ENCODE measurements at places on chromosomes 3 and 15.

GRCh38 chr3:40404591-40405198 is 17.7 kb downstream of the ENTPD3 start:
- no peaks in the 10 kb centered on the region for H3K4me1 ChIP-seq
- H3K4me3 ChIP-seq = no peak overlapping the region
- DNase-seq = no peak
- no peaks in the 10 kb centered on the region for H3K36me3 ChIP-seq
- no peaks in the 10 kb centered on the region for H3K27me3 ChIP-seq

- H3K27ac ChIP-seq = no peak overlapping the region
- no peaks in the 10 kb centered on the region for H3K4me1 ChIP-seq
Observed at GRCh38 chr3:103127737-103128136, 692.9 kb downstream of the ZPLD1 start.

DNA sequence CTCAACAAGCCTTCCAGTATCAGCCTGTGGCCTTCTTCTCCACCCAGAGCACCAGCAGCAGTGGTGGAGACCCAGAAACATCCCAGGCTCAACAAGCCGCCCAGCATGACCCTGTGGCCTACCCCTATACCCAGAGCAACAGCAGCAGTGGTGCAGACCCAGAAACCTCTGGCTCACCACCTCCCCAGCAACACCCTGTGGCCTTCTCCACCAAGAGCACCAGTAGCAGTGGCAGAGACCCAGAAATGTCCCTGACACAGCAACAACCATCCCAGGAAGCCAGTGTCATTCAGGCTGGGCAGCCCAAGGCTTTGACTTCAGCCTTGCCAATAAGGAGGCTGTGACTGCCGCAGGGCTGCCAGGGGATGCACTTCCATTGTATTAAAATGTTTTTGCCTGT is 16.3 kb upstream of the EMC3 start:
- H3K4me1 ChIP-seq = no peaks in the 10 kb centered on the region
- H3K36me3 ChIP-seq = no peaks in the 10 kb centered on the region
- no peak overlapping the region for H3K27ac ChIP-seq
- DNase-seq = no peak
- H3K4me3 ChIP-seq = no peak overlapping the region

DNA sequence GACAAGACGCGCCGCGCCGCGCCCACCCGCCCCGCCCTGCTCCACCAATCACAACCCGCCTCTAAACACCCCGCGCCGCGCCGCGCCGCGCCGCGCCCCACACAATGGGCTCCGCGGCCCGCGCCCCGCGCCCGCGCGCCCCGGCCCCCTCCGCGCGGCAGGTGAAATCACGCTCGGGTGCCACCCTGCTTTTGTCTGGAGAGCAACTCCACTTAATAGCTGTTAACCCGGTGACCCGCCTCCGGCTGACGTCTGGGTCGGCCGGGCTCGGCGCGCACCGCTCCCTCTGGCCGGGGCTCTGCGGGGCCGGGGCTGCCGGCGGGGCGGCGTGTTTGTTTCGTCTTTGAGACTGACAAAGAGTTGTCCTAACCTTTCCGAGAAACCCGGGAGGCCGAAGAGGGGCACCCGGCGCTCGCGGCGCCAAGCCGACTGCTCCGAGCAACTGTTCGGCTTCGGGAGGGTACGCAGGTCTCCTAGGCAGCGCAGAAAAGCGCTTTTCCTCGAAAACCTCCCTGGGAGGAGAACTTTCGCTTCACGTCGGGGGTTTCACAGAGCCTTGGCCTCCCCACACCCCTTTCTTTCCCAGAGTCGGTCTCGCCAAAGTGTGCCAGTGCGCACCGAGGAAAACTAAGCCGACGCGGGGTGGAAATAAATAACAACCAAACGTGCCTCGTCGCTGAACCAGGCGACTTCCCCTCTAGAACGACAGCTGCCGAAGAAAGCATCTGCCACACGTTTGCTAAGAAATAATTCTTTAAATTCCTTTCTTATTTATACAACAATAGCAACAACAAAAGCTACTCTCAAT is 518.4 kb downstream of the FOXP1 start:
- no peaks in the 10 kb centered on the region for H3K36me3 ChIP-seq
- H3K4me3 ChIP-seq = peak overlapping the region; percentile 84
- H3K4me1 ChIP-seq = peaks cover 60% of the 10 kb centered on the region
- H3K27ac ChIP-seq = peak overlapping the region; percentile 94

DNA sequence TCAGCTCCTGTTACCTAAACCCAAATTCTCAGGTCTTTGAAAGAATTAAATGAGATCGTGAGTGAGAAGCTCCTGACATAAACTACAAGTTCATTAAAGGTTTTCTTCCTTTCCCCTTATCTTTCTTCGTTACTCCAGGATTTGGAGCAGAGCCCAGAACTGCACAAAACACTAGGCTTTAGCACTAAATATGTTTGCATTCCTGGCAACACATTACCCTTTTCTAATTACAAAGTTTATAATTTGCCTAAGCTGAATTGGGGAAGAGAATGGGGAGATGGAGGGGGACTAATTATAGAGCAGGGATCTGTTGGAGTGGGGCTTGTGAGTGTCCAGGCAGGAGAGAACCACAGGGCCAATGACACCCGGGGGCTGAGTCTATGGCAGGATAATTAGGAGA is 109.7 kb downstream of the SV2B start:
- H3K36me3 ChIP-seq = no peaks in the 10 kb centered on the region
- H3K4me1 ChIP-seq = no peaks in the 10 kb centered on the region
- no peak overlapping the region for H3K4me3 ChIP-seq
- no peak for DNase-seq
- no peak overlapping the region for H3K27ac ChIP-seq

- peaks cover 49% of the 10 kb centered on the region for H3K36me3 ChIP-seq
- DNase-seq = no peak
- H3K4me1 ChIP-seq = no peaks in the 10 kb centered on the region
- no peak overlapping the region for H3K4me3 ChIP-seq
Observed at GRCh38 chr3:66378256-66378655, 122.6 kb downstream of the LRIG1 start.

GRCh38 chr3:94217406-94217805 is 154.5 kb downstream of the NSUN3 start:
- no peaks in the 10 kb centered on the region for H3K27me3 ChIP-seq
- H3K4me3 ChIP-seq = no peak overlapping the region
- no peaks in the 10 kb centered on the region for H3K36me3 ChIP-seq
- DNase-seq = no peak
- H3K4me1 ChIP-seq = no peaks in the 10 kb centered on the region

DNA sequence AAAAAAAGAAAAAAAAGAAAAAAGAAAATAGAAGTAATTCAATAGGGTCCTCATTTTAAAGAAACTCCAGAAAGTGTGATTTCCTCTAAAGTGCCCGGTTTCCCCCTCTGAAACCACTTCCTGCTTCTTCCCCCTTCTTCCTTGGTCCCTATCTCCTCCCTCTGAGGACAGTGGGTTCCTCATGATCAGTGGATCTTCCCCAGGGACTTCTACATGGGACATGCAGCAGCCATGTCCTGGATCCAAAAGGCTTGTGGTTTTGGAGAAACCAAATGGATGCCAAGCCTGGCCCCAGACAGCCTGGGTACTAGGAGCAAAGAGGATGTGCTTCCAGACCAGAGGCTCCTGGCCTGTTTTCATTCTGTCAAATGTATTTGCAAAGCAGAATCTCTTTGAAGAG is 26.6 kb upstream of the SMAD6 start:
- no peaks in the 10 kb centered on the region for H3K27me3 ChIP-seq
- no peaks in the 10 kb centered on the region for H3K36me3 ChIP-seq
- H3K4me3 ChIP-seq = no peak overlapping the region
- no peak overlapping the region for H3K27ac ChIP-seq
- no peak for DNase-seq

GRCh38 chr3:72722930-72723726 is 125.1 kb downstream of the SHQ1 start:
- no peak for DNase-seq
- H3K4me1 ChIP-seq = peaks cover 8% of the 10 kb centered on the region
- peak overlapping the region; percentile 54 for H3K27ac ChIP-seq
- no peaks in the 10 kb centered on the region for H3K27me3 ChIP-seq
- H3K4me3 ChIP-seq = no peak overlapping the region
- no peaks in the 10 kb centered on the region for H3K36me3 ChIP-seq

GRCh38 chr3:27861046-27862036 is 139.2 kb upstream of the EOMES start:
- no peak overlapping the region for H3K4me3 ChIP-seq
- H3K27me3 ChIP-seq = no peaks in the 10 kb centered on the region
- H3K36me3 ChIP-seq = no peaks in the 10 kb centered on the region
- no peak overlapping the region for H3K27ac ChIP-seq
- no peaks in the 10 kb centered on the region for H3K4me1 ChIP-seq

- H3K27ac ChIP-seq = no peak overlapping the region
- H3K36me3 ChIP-seq = peaks cover 12% of the 10 kb centered on the region
Observed at GRCh38 chr3:58502872-58503271, 11.0 kb downstream of the KCTD6 start.

- H3K27me3 ChIP-seq = no peaks in the 10 kb centered on the region
- peaks cover 20% of the 10 kb centered on the region for H3K4me1 ChIP-seq
- no peaks in the 10 kb centered on the region for H3K36me3 ChIP-seq
- no peak for DNase-seq
Observed at GRCh38 chr3:177713928-177714900, 516.9 kb upstream of the TBL1XR1 start.

DNA sequence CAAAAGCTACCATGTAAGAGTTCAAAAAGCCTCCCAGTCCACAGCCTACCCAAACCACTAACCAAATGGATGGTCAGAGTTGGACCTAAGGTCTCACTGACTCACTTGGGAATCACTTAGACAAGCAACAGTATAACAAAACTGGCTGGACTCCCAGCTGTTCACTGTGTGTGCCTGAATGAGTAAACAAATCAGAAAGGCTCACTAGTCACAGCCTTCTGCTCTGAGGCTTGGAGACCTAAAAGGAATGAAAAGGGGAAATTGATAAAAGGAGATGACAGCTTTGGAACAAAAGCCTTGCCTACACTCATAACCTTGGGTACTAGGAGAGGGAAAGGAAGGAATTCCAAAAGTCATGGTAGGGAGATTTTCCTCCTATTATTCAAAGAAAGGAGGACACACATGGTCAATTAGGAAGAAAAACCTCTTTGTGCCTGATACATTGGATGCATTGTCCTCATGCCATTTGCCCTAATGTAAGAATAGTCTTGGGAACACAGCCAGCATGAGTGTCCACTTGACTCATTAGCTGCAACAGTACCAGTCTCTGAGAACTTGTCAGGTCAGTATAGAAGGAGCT is 92.3 kb downstream of the FRMD5 start:
- H3K4me3 ChIP-seq = no peak overlapping the region
- DNase-seq = no peak
- H3K27me3 ChIP-seq = no peaks in the 10 kb centered on the region
- no peak overlapping the region for H3K27ac ChIP-seq

DNA sequence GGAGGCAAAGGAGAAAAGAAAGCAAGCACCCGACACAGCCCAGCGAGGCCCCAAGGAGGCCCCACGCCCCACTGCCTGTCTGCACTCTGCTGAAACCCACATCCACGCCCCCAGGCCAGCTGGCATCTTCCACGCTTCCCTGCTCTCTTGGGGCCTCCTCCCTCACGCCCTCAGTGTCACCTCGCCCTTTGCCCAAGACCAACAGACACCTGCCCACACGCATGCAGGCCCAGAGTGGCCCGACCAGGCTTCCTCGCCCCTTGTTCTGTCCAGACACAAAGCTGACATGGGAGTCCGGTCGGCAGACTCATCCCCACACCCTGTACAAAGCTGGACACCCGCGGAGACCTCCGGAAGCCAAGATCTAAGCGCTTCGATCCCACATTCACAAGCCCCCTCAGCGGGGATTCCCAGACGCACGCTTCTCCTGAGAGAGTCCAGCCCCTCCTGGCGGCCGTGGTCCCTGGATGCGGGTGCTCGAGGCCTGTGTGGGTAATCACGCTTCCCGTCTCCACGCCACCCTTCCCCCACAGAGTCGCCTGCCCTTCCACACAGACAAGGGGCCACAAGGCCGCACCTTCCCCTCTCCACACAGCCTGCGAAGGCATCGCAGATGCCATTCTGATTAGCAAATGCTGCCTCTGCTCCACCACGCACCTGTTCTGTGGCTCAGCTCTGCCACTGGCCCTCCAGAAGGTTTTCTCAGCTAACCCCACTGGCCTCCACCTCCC is 176.6 kb downstream of the XXYLT1 start:
- no peak overlapping the region for H3K4me3 ChIP-seq
- no peaks in the 10 kb centered on the region for H3K4me1 ChIP-seq
- no peaks in the 10 kb centered on the region for H3K36me3 ChIP-seq

DNA sequence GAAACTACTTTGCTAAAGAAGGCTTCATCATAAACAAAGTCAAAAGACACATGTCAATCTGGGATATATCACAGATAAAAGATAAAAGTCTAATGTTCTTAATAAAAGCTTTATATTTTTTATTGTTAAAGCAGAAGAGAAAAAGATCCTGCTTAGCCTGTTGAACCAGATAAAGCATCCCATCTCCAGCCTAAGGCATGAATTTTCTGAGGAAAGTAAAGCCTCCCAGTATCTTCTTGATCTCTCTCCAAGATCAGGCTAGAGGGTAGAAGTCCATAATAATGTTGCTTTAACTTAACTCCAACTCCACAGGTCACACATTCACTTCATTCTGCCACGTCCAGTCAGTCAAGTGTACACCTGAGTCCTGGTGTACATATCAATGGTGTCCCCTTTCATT is 14.2 kb downstream of the ARL14 start:
- H3K36me3 ChIP-seq = no peaks in the 10 kb centered on the region
- no peak overlapping the region for H3K27ac ChIP-seq
- no peak for DNase-seq
- H3K4me1 ChIP-seq = no peaks in the 10 kb centered on the region
- no peaks in the 10 kb centered on the region for H3K27me3 ChIP-seq
- no peak overlapping the region for H3K4me3 ChIP-seq

DNA sequence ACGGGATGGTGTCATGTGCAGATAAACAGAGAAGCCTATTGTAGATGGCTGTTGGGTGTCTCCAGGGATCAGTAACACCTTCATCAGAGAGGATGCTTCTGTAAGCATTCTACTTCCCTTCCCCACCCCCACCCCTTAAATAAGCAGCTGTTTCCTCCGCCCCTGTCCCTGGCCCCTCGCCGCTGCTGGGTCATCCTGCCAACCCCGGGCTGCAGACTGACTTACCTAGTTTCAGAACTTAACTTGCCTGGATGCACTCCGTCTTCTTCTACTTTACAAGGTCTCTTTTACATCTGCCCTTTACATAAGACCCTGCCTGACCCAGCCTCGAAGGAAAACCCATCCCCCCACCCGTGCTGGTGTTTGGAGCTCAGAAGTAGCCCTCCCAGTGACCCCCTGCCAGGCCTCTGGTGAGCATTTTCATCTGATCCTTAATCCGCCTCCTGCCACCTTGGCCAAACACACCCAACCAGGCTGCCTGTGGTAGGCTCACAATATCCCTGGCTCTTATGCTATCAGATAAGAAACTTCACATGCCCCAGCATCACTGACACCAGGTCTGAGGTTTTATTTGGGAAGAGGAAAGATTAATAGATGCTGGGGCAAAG is 103.0 kb upstream of the HES1 start:
- H3K4me1 ChIP-seq = no peaks in the 10 kb centered on the region
- no peaks in the 10 kb centered on the region for H3K27me3 ChIP-seq
- H3K36me3 ChIP-seq = no peaks in the 10 kb centered on the region
- no peak for DNase-seq
- H3K27ac ChIP-seq = no peak overlapping the region
- H3K4me3 ChIP-seq = no peak overlapping the region

DNA sequence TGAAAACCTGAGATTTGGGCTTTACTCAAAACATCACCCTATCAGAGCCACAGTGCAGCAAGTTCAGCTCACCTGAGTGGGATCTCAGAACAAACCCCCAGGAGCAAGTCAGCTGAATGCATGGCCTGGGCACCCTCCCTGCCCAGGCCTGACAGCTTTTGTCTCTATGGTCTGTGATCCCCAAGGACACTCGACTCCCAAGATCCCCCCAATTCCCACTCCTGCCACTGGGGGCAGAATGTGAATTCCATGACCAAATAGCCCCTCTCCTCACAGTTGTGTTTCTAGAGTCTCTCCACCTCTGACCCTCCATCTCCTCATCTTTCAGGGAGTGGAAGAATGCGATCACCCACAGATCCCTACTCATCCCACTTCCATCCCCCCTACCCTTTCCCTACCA is 58.9 kb downstream of the ZNF445 start:
- DNase-seq = no peak
- no peaks in the 10 kb centered on the region for H3K27me3 ChIP-seq
- H3K36me3 ChIP-seq = no peaks in the 10 kb centered on the region
- H3K4me1 ChIP-seq = no peaks in the 10 kb centered on the region
- no peak overlapping the region for H3K4me3 ChIP-seq

All from thoracic aorta (tissue), 2 donors.